ENCODE measurements at places on chromosomes 5 and 9.

DNA sequence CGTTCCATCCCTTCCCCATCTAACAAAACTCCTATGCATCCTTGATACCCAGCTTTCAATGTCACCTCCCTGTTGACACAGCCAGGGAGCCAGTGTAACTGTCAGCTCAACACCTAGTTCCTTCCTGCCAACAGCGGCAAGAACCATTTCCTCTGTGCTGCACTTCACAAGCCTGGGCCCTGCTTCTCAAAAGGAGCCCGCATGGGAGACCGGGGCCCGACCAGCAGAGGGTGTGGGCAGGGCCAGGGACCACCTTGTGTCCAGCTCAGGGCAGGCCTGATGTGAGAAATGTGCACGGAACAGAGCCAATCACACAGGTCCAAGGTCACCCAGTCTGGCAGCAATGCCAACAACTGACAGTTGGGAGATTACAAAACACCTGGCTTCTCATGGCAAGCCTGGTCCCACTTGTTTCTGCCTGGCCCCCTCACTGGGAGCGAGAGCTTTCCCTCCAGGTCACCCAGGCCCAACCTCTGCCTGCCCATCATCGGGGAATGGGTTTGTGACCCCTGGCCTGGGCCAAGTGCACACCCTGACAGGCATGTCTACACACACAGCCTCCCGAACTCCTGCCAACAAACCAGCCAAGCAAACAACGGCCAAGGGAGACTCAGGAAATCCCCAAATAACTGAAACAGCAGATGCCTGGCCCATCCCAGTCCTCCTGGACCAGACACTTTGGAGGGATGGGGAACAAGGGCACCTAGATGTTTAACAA is 3.1 kb downstream of the RNF44 start:
- DNase-seq: no peak

DNA sequence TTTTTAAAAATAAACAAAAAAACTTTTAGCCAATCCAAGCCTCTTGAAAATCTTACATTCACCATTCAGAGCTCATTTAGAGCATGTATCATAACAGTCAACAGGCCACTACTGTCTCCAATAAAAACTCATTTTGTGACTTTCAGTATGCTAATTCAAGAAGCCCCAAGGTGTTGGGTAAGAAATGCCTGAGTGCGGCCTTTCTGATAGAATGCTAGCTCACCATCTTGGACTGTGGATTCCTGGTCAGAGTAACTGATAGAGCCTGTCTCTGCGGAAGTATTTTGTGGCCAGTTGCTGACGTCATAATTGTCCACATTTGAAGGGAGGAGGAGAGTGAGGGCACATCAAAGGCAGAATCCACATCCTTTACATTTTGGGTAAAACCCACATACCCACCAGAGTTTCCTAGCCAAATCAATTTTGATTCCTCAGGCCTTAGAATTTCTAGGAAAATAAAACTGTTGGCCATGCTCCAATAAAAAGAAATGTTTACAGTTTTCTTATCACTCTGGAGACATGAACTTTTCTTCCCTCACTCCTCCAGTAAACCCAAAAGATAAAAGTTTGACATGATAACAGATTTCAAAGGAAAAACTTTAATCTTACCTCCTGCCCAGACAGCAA is 41.1 kb upstream of the ERCC6L2 start:
- DNase-seq: no peak

DNA sequence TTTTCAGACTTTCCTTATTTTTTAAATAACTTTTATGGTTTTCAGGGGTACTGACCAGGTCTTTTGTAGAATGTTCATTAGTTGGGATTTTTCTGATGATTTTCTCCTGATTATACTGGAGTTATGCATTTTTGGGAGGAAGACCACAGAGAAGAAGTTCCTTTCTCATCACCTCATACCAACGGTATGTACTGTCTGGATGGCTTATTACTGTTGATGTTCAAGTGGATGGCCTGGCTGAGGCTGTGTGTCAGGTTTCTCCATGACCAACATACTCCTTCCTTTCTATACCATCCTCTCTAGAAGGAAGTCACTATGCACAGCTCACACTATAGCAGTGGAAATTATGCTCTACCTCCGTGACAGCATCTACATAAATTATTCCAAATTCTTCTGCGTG is 71.1 kb upstream of the NR3C1 start:
- no peak for DNase-seq

- DNase-seq: no peak
Observed at GRCh38 chr5:31023105-31023504, 170.4 kb upstream of the CDH6 start.

DNA sequence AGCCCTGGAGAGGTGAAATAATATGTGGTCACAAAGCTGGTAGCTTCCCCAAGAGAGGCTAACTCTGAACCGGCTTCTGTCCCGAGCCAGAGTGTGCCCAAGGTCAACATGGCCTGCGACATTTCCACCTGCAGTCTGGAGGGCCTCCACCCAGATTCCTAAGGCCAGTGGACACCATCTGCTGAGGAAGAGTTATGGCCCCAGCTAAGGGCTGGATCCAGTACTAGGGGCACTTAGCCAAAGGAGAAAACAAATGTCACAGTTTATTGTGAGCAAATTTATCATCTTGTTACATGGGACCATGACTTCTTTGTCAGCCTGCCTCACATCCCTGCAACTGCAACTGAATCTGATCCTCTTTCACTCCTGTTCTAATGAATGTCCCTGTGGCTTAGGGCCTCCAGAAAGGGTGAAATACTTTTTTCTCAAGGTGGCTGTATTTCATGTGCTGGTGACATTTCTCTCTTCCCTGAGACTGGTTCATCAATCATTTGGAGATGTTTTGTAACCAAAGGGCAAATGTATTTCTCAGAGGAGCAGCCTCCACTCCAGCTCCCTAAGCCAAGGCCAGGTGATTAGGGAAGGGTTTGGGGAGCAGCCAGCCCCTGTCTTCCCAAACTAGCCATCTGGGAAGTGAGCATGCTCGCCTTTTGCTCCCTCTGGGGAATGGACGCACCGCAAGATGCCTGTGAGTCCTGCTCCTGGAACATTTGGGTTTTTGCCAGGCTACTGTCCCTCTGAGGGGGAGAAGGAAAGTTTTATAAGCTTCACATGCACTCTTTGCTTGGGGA is 148.3 kb downstream of the CMYA5 start:
- DNase-seq: no peak
